ENCODE measurements at places on chromosomes 3 and 15.

DNA sequence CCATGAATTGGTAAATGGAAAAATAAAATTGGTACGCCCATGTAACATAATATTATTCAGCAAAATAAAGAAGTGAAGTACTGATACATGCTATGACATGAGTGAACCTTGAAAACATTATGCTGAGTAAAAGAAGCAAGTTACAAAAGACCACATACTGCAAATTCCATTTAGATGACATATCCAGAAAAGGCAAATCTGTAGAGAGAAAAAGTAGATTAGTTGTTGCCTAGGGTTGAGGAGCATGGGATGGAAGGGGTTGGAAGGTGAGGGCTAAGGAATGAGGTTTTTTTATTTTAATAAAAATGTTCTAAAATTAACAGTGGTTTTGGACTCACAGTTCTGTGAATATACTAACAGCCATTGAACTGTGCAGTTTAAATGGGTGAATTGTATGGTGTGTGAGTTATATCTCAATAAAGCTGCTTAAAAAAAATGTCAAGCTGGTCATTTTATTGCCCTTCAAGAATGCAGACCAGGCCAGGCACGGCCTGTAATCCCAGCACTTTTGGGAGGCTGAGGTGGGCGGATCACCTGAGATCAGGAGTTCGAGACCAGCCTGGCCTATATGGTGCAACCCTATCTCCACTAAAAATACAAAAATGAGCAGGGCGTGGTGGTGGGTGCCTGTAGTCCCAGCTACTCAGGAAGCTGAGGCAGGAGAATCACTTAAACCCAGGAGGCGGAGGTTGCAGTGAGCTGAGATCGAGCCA is 8.1 kb upstream of the DLG1 start:
- peak; percentile 35 for DNase-seq

GRCh38 chr3:194893121-194893987 is 207.7 kb downstream of the FAM43A start:
- DNase-seq = no peak

GRCh38 chr15:63763476-63764123 is 70.1 kb downstream of the HERC1 start:
- DNase-seq = no peak

DNA sequence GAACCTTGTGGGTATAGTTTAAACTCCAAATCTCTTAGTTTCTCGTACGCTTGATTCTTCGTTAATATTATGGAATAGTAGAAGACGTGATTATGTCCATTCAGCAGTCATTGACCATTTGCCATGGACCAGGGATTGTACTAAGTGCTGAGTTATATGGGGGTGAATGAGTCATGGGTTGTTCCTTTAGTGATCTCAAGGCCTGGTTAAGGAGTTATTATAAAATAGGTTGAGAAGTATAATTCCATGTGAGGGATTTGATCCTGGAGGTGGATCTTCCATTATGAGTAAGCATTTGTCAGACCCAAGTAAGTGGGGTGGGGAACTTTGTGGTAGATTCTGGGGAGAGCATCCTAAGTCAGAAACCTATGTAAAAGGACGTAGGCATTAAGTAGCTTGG is 15.4 kb downstream of the NR2C2 start:
- peak; percentile 18 for DNase-seq

GRCh38 chr3:179991104-179991503 is 45.6 kb downstream of the PEX5L start:
- DNase-seq = no peak
